ENCODE measurements at places on chromosomes 3 and 15. TPM values are rescaled to one million over a fixed set of nuclear protein-coding genes. Genes with fewer than 3 reads are reported as not detected.

Gene CDCP1
- total RNA-seq: 5.6 TPM

Gene FGF12
- total RNA-seq: 0.09 TPM

Gene WDR93
- total RNA-seq: under 0.01 TPM

Gene FEZF2
- not detected for total RNA-seq

Gene TTC23
- total RNA-seq: 26.5 TPM

Gene SOX14
- not detected for total RNA-seq

Gene TWF2
- 62.7 TPM for total RNA-seq

Gene PIERCE2
- total RNA-seq: 1.8 TPM

Gene PGBD4
- total RNA-seq: 1.8 TPM

Gene MRAS
- total RNA-seq: 37.0 TPM

Gene TMEM108
- not detected for total RNA-seq

Gene RSRC1
- 31.7 TPM for total RNA-seq

Gene LINGO1
- not detected for total RNA-seq

Gene CKMT1B
- not detected for total RNA-seq

Gene ITIH3
- total RNA-seq: 0.09 TPM

Gene EIF4E3
- total RNA-seq: 1.1 TPM

Gene GABRR3
- 0.09 TPM for total RNA-seq

Gene HRG
- under 0.01 TPM for total RNA-seq

Gene GPR156
- total RNA-seq: 0.37 TPM

Gene GNB4
- 51.2 TPM for total RNA-seq

Gene GRAMD2A
- total RNA-seq: 0.55 TPM

Gene LTK
- not detected for total RNA-seq

Gene P2RY13
- not detected for total RNA-seq

Gene A4GNT
- total RNA-seq: not detected

Gene GCSAM
- not detected for total RNA-seq

Gene REC114
- total RNA-seq: not detected

Gene AP3B2
- total RNA-seq: 0.43 TPM

Gene KLF13
- 14.5 TPM for total RNA-seq

Gene CCDC33
- not detected for total RNA-seq

Gene TM4SF4
- total RNA-seq: not detected

Gene DUOX2
- under 0.01 TPM for total RNA-seq

Gene SUSD5
- total RNA-seq: 3.6 TPM

Gene CLDN18
- total RNA-seq: not detected

Gene VEPH1
- 98.0 TPM for total RNA-seq
